Adrenal gland (tissue), 19 donors: ENCODE measurements at places on chromosomes 3 and 15. TPM values are rescaled to one million over a fixed set of nuclear protein-coding genes. Genes with fewer than 3 reads are reported as not detected.

Gene PLA2G4D
- 0.28 TPM for total RNA-seq

Gene TRIM71
- 0.03 TPM for total RNA-seq

Gene KLHL40
- 0.54 TPM for total RNA-seq

Gene GOLGA6L1
- total RNA-seq: not detected

Gene ANO10
- total RNA-seq: 18.7 TPM

Gene IGSF10
- 8.8 TPM for total RNA-seq

Gene TIMP4
- 12.3 TPM for total RNA-seq

Gene NPAP1
- total RNA-seq: not detected

Gene CCDC39
- total RNA-seq: 0.13 TPM

Gene SCN5A
- 0.04 TPM for total RNA-seq

GRCh38 chr3:150729682-150730360 lies 26.1 kb upstream of the ERICH6 start:
- no peaks in the 10 kb centered on the region for H3K27me3 ChIP-seq
- peaks cover 31% of the 10 kb centered on the region for H3K4me1 ChIP-seq
- H3K27ac ChIP-seq: no peak overlapping the region

GRCh38 chr3:14534516-14535191 lies 5.5 kb downstream of the GRIP2 start:
- no peak overlapping the region for H3K27ac ChIP-seq
- no peak overlapping the region for H3K4me3 ChIP-seq
- DNase-seq: no peak
- H3K27me3 ChIP-seq: no peaks in the 10 kb centered on the region

GRCh38 chr3:46462511-46462910 lies 2.2 kb downstream of the LTF start:
- H3K27ac ChIP-seq: no peak overlapping the region
- H3K4me1 ChIP-seq: no peaks in the 10 kb centered on the region
- H3K36me3 ChIP-seq: no peaks in the 10 kb centered on the region
- no peak overlapping the region for H3K4me3 ChIP-seq

GRCh38 chr3:150771600-150771999 lies 8.6 kb upstream of the SIAH2 start:
- H3K27ac ChIP-seq: peak overlapping the region; percentile 16
- no peak overlapping the region for H3K4me3 ChIP-seq
- peaks cover 19% of the 10 kb centered on the region for H3K4me1 ChIP-seq
- H3K36me3 ChIP-seq: no peaks in the 10 kb centered on the region
- DNase-seq: peak; percentile 64
- no peaks in the 10 kb centered on the region for H3K27me3 ChIP-seq

DNA sequence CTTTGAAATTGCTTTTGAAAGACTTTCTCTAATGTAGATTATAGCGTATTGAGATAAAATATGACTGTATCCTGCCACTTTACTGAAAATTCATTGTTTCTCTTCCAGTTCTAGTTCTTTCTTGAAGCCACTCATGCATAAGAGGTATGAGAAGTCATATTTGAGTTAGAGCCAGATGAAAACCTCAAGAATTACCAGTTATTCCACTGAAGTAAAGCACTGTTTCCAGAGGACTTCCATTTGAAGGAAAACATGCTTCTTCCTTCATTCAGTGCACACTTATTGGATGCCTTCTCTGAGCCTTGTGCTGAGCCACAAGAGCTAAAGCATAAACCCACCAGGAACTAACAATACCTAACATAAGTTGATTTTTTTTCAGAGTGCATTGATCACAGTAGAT lies 513.4 kb downstream of the ZNF385D start:
- no peaks in the 10 kb centered on the region for H3K27me3 ChIP-seq
- no peaks in the 10 kb centered on the region for H3K4me1 ChIP-seq
- DNase-seq: no peak
- H3K4me3 ChIP-seq: no peak overlapping the region

GRCh38 chr3:45103334-45103733 lies 42.8 kb downstream of the CDCP1 start:
- DNase-seq: no peak
- no peak overlapping the region for H3K4me3 ChIP-seq
- H3K27ac ChIP-seq: no peak overlapping the region
- no peaks in the 10 kb centered on the region for H3K36me3 ChIP-seq
- no peaks in the 10 kb centered on the region for H3K27me3 ChIP-seq

DNA sequence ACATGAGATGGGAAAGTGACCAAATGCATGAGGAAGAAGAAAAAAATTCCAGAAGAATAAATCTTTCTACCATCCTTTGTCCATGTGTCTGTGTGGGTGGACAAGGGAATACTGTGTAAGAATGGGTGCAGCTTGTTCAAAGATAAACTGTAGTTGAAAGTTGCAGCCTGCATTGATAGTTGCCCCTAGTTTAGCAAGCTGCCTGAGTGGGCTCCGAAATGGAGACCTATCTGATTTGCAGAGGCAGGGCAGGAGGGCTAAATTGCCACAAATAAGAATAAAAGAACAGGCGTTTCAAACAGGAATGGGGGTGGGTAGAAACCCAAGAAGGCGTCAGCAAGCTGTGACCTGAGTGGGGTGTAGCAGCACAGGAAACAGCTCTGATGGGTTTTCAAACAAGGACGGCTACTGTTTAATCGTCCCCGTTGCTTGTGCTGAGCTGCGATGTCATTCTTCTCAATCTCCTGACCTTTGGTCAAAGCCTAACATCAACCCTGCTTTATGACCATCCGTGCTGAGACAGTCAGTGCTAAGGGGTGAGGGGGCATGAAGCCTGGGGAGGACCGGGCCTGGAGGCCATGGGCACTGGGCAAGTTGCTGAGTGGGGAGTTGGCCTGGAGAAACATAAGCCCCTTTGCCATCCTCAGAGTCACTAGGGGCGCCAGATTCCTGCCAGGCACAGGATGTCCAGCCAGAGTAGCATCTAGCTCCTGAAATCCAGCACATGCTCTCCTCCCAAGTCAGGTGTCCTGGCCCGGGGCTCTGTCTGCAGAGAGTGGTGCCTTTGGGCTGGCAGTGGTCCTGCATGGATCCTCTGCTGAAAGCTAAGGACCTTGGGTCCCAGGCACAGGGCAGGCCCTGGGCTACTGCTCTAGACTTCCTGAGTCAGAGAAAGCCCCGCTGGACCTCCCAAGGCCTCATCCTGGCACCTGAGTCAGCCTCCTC lies 19.2 kb upstream of the C15orf39 start:
- peaks cover 6% of the 10 kb centered on the region for H3K4me1 ChIP-seq
- H3K27ac ChIP-seq: no peak overlapping the region
- DNase-seq: no peak

DNA sequence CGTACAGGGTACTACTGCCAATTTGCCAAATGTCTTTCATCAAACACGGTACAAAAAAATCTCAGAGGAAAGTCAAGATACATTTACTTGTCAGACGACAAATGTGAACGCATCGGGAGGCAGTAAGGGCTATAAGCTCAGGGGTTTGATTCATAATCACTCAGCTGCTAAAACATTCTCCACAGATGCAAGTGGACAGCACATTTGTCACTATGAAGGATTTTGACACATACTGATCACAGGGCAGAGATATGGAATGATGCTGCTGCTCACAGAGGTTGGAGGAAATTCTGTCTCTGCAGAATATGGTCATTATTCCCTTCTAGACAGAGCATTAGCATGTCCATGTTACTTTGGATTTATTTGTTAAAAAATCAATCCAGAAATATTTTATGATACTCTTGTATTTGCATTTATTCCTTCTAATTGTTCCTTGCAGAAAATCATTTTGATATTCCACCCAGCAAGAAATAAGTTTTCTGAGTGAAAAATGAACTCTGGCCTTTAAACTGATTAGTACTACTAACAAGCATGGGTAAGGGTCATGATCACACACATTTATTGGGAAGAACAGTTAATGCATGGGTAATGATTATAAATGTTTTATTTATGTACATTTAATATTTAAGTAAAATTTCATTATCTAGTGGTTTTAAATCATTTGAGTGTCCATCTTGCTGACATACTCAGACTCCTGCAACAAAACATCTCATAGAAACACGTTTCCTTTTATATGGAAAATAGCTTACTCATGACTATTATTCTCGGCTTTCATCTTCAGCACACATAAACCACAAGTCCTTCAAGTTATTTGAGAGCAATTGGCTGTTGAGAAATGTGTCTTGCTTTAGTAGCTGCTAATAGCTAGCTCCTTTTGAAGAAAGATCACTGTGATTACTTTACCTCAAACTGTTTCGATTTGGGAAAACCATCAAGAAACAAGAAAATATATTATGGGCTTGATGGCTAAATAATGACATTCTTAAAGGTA lies 559.3 kb downstream of the MECOM start:
- no peak overlapping the region for H3K27ac ChIP-seq
- no peaks in the 10 kb centered on the region for H3K4me1 ChIP-seq
- peaks cover 4% of the 10 kb centered on the region for H3K27me3 ChIP-seq
- no peaks in the 10 kb centered on the region for H3K36me3 ChIP-seq

GRCh38 chr3:101036213-101036618 lies 43.0 kb upstream of the ABI3BP start:
- H3K27ac ChIP-seq: no peak overlapping the region
- H3K27me3 ChIP-seq: no peaks in the 10 kb centered on the region
- H3K4me3 ChIP-seq: no peak overlapping the region
- DNase-seq: peak; percentile 48
- no peaks in the 10 kb centered on the region for H3K4me1 ChIP-seq

DNA sequence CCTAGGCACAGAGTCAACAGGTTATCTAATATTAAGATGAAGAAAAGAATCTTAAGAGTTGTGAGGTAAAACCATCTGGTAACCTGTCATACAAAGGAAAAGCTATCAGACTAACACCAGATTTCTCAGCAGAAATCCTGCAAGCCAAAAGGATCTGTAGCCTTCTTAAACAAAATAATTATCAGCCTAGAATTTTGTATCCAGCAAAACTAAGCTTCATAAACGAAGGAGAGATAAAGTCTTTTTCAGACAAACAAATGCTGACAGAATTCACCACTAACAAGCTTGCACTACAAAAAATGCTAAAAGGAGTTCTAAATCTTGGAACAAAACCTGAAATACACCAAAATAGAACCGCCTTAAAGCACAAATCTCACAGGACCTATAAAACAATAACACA lies 9.9 kb upstream of the IGSF11 start:
- no peaks in the 10 kb centered on the region for H3K36me3 ChIP-seq
- no peaks in the 10 kb centered on the region for H3K4me1 ChIP-seq
- H3K27me3 ChIP-seq: no peaks in the 10 kb centered on the region
- H3K27ac ChIP-seq: no peak overlapping the region
- DNase-seq: no peak

DNA sequence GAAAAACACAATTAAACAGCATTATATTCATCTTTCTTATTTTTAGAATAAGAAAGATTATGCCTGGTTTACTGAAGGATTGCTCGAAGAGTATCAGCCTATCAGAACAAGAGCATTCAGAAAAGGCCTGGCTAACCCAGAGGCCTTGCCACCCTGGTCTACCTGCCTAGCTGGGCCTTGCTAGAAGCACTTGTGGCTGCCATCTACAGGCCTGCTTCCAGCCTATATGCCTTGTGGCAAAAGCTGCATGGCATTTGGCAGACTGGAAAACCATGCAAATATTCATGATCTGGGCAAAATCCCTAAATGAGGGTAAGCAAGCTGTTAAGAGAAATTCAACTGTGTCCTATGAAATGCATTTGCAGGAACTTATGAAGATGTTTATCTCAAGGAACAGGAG lies 9.3 kb upstream of the ATP13A4 start:
- no peak overlapping the region for H3K4me3 ChIP-seq
- no peaks in the 10 kb centered on the region for H3K27me3 ChIP-seq
- no peaks in the 10 kb centered on the region for H3K36me3 ChIP-seq
- DNase-seq: peak; percentile 63
- no peak overlapping the region for H3K27ac ChIP-seq
- H3K4me1 ChIP-seq: no peaks in the 10 kb centered on the region

DNA sequence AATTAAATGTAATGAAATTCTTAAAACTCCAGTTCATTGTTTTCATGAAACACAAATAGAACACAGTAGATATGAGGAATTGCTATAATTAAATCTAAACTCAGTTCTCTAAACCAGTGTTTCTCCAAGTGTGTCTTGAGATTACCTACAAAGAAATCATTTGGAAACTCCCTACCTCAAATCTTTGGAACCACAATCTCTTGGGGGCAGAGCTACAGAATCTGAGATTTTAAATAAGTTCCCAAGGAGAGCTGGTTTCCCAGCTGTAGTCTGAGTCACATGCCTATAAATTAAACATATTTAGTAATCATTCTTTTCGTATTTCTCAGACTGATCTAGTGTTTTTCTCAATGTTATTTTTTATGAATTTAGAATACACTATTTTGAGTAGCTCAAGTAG lies 17.0 kb upstream of the ACTC1 start:
- H3K27ac ChIP-seq: no peak overlapping the region
- no peaks in the 10 kb centered on the region for H3K4me1 ChIP-seq
- H3K36me3 ChIP-seq: no peaks in the 10 kb centered on the region
- no peak overlapping the region for H3K4me3 ChIP-seq
- DNase-seq: no peak

GRCh38 chr3:78906930-78907329 lies 860.9 kb downstream of the ROBO1 start:
- H3K36me3 ChIP-seq: no peaks in the 10 kb centered on the region
- H3K4me1 ChIP-seq: no peaks in the 10 kb centered on the region

- no peak for DNase-seq
- H3K36me3 ChIP-seq: no peaks in the 10 kb centered on the region
- no peak overlapping the region for H3K27ac ChIP-seq
- H3K4me3 ChIP-seq: no peak overlapping the region
- H3K27me3 ChIP-seq: no peaks in the 10 kb centered on the region
- peaks cover 7% of the 10 kb centered on the region for H3K4me1 ChIP-seq
Observed at GRCh38 chr15:72156928-72157327, 38.7 kb downstream of the SENP8 start.

DNA sequence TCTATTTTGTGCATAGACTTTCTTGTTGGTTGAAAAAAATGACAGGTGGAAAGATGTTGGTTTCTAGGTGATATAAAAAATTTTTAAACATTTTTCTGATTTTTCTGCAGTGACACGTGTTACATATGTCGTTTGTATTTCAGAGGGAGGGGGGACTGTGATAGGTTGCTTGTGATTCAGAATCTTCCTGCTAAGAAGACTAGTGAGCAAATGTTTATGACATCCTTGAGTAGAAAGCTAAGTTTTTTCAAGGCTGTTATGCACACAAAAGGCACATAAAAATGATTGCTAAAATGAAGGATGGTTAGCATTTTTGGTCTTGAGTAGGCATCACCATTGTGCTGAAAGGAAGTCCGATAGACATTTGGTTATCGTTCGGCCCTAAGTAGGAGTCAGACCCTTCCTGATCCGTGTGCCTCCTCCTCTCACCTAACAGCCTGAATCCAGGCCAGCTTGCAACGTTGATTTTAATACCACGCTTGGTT lies 1.5 kb downstream of the ZNF639 start:
- no peak overlapping the region for H3K27ac ChIP-seq
- H3K27me3 ChIP-seq: no peaks in the 10 kb centered on the region
- H3K4me1 ChIP-seq: peaks cover 14% of the 10 kb centered on the region
